ENCODE measurements at places on chromosomes 7 and 10.

DNA sequence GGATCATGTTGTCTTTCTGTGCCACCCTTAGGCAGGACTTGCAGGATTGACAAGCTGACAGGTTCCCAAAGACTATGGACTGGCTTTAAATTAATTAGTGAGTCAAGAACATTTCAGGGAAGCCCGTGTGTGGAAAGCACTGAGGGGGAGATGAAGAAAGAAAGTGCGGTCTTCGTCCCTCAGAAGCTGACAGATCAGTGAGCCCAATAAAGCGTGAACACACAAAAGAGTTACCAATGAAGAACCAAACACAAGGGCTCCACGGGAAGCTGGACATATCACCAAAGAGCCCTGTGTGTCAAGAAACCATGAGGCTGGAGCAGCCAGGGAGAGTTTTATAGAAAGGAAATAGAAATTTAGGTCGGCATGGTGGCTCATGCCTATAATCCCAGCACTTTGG, 725.8 kb downstream of the PARD3 start:
- DNase-seq, result no peak

DNA sequence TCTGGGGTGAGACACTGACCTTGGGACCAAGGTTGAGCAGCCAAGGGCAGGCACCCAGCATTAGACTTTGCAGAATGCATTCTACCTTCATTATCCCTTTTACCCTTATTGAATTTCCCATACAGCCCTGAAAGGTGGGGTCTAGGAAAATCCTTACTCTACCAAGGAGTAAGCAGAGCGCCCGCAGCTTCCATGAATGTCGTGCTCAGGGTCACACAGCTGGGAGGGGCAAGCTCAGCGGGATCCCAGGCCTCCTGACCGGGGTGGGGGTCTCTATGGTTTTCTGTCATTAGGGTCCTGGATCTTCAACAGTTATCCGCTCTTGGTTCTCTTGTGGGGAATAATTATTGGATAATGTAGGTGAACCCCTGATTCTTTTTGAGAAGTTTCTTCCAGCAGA, 30.7 kb upstream of the BTBD16 start:
- DNase-seq, result no peak

DNA sequence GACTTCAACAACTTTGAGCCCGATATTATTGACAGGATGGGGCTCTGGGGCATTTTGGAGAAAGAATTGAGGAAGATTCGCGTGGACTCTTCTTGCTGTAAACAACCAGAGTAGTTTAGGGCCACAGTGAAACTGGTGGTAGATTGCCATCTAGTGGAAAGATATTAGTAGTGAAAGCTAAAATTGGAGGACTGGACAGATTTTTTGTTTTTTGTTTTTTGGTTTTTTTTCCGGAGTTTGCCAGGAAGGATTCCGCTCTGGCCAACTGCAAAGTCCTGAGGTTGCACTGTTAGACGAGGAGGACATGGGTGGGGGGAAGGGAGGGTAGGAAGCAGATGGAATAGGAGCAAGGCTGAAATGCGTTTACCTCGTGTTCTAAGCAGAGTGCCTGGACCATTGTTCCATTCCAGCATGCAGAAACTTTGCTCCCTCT, 11.7 kb downstream of the NOBOX start:
- DNase-seq, result peak; percentile 52

DNA sequence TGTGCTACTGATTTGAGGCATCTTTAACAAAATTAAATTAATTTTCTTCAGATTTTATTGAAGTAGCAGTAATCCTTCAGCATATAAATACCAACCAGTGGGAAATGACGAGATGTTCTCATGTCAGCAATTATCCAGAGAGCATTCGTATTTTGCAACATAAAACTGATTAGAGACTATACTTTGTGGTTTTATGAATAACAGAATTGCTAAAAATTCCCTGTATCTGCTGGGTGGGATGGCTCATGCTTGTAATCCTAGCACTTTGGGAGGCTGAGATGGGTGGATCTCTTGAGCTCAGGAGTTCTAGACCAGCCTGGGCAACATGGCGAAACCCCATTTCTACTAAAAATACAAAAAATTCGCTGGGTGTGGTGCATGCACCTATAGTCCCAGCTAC, 56.9 kb downstream of the ATAD1 start:
- no peak for DNase-seq

GRCh38 chr10:75129537-75129936, 18.1 kb downstream of the SAMD8 start:
- DNase-seq, result no peak

GRCh38 chr7:4613846-4614548, 68.1 kb upstream of the FOXK1 start:
- no peak for DNase-seq

- DNase-seq, result no peak
Observed at GRCh38 chr7:56040730-56041129, 10.5 kb downstream of the PSPH start.

GRCh38 chr10:103691723-103692435, 163.5 kb downstream of the SH3PXD2A start:
- DNase-seq, result no peak

DNA sequence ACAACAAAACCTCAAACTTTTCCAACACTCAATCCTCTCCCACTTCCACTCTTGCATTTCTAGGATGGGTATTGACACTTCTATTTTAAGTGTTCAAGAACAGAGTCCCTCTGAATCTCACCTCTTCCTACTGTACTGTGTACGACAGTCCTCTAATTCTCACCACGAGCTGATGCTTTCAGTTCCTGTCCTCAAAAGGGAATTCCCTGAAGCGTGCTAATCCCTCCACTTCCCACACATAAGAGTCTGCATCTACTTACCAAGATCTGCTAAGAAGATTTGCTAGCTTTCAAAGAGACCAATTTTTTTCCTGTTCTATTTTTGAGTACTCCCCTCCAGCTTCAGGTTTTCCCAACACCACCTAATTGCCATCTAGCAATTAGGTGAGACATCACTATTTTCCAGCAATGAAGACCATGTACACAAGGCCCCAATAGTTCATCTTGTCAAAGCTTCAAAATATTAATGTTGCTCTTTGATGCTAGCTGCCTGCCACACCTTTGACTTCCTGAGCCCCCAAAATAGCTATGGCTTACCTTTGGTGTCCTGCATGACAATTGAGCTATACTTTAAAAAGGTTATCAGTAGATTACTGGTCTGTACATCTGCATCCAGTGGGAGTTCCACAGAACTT, 54.4 kb downstream of the ARMH3 start:
- DNase-seq, result no peak

DNA sequence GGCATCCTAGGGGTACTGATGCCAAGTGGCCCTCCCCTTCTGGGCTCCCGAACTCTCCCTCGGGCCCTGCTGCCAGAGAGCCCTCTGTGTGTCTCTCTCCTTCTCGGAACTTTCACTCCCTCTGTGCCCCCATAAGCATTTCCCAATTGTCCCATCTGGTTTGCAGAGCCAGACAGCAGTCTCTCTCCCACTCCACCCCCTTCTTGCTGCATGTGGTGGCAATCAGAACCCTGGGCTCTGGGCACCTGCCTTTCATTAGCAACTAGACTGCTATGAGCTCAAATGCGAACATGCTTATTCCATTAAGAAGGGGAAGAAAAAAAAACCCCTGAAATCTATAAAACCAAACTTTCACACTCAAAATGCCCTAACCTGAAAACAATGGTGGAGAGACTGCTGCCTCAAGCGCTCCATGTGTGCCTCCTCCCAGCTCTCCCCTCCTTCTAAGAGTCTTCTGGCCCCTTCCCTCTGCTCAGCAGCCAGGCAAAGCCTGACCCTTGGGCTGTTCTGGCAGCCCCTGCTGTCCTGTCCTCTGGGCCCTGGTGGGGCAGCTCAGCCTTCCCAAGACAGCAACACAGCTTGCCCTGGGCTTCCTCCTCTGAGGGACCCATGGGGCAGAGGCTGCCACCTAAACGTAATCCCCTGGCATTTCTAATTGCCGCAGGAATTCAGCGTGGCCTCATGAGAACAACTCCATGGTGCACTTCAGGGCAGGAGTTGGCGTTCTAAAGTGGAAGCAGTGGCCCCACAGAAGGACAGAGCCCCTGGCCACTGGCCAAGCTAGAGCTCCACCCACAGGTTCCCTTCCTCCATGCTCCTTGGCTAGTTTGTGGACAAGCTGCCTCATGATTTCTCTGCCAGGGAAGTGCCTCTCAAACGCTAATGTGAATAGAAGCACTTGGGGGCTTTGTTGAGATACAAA, 415.4 kb downstream of the PLXNA4 start:
- DNase-seq, result no peak

DNA sequence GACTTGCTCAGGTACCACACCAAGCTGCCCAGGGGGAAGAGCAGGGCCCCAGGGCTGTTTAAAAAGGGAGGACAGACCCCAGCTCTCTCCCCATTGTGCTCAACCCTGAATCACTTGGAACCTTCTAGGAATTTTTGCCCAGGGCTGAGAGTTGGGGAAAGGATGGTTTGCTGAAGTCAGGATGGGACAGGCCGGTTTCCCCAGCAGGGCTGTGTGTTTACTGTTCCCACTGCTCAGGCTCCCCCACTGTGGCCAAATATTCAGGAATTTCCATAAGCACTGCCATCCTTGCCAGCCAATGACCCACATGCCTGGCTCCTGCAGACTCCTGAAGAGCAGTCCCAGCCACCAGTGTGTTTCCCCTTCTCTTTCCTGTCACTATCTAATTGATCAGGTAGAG, 120.7 kb downstream of the WDFY4 start:
- DNase-seq, result no peak

Data from SW480 (cell line).